ENCODE measurements at places on chromosomes 7 and 10.

DNA sequence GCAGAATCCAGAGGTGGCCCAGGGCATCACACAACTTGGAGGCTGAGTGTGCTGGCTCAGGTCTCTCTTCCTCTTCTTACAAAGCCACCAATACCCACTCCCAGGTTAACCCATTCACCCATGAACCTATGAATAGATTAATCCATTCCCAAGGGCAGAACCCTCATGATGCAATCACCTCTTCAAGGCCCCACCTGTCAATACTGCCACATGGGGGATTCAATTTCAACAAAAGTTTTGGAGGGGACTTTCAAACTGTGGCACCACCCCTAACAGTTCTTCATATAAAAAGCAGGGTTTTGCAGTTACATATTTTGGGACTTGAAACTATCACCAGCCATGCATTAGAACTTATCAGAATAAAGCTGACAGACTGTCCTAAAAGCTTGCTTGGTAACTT is 193.6 kb upstream of the RNF32 start:
- no peak for DNase-seq

- no peak for DNase-seq
Observed at GRCh38 chr10:124193309-124193696, 99.9 kb upstream of the CHST15 start.

DNA sequence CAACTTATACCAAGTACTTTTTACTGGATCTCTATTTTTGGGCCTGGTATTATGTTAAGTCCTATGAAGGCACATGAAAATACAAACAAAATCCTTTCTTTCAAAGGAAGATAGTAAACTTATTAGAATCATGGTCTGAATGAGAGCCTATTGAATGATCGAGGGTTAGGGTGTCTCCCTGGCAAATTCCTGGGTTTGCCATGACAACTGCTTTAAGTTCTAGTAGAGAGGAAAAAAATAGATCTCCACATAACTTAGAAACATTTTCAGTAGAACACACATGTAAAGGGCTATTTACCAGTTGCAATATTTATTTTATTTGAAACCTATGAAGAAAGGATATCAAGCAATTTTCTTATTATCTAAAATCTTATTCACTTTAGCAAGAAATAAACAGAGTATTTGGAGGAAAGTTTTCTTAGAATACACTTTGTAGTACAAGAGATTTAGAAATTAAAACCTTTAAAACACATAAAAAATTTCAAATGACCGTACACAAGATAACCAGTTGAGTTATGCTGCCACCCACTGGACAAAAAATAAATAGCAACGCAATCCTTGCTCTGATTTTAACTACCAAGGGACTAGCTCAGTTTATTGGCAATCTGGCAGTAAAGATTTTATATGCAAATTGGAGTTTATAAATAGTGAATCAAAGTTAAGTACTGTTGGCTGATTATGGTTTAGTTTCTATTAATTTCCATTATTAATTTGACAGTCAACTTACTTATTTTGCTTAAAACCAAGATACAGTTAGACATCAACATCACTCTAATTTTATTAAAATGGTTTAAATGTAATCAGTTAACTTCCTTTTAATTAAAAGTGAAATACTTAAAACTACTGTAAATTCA is 33.9 kb downstream of the CACUL1 start:
- DNase-seq, result peak; percentile 59

DNA sequence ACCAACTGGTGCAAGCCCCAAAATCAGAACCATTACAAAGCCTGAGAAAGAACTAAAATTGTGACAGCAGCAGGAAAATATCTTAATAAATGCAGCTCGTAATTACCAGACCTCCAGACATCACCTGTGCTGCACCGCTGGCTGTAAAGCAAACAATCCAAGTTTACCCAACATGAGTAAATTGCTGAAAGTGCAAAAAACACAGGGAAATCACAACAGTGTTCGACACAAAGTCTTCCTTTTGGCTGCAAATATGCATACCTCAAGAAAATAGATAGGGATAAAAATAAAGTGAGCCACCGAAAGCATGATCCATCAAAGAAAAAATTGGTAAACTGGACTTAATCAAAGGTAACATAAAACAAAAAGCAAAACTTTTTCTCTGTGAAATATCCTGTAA is 101.7 kb downstream of the SLC16A9 start:
- DNase-seq, result no peak

- no peak for DNase-seq
Observed at GRCh38 chr10:3427950-3428354, 255.4 kb upstream of the PITRM1 start.

- no peak for DNase-seq
Observed at GRCh38 chr7:76009672-76010600, 15.5 kb upstream of the TMEM120A start.

- DNase-seq, result no peak
Observed at GRCh38 chr10:94218493-94219183, 144.1 kb downstream of the NOC3L start.

GRCh38 chr10:70362328-70362727 is 20.1 kb downstream of the LRRC20 start:
- DNase-seq, result no peak

DNA sequence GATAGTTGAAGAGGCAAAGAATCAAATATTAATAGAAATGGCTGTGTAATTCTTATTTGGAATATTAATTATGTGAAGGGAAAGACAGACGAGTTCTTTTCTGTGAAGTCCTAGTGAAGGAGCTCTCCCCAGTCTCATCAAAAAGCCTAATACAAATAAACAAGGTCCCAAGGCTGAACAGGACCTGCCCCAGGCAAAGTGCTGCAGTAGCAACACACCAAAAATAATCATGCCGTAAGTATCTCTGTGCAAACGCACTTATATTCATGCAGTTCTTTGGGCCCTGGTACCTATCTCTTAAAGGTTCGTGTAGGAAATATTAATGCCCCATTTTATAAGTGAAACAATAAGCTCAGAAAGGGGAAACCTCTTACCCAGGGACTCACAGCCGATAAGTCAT is 12.2 kb upstream of the CHST15 start:
- no peak for DNase-seq

DNA sequence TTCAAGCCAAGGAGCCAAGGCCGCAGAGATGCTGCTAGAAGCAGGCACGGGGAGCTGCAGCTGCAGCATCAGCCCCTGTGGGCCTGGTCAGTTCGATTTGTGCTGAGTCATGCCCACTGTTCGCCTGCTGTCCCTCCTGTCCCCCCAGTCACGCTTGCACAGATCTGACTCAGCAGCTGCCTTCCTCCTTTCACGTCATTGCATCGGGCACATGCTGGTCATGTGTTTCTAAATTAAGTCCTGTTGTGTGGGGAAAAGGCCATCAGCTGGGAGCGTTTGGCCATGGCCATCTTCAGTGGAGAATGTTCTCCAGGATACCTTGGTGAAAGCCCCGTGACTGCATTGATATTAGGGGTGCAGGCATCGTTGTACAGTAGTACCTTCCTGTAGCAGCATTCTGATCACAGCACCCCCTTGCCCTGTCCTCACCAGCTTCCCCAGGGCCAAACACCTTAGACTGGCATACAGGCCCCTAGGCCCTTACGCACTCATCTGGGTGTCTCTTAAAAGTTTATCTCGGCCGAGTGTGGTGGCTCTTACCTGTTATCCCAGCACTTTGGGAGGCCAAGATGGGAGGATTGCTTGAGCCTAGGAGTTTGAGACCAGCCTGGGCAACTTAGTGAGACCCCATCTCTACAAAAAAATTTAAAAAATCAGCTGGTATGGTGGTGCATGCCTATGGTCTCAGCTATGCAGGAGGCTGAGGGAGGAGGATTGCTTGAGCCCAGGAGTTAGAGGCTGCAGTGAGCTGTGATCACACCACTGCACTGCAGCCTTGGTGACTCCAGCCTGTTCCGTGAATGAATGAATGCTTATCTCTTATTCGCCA is 23.2 kb downstream of the POR start:
- DNase-seq, result no peak

DNA sequence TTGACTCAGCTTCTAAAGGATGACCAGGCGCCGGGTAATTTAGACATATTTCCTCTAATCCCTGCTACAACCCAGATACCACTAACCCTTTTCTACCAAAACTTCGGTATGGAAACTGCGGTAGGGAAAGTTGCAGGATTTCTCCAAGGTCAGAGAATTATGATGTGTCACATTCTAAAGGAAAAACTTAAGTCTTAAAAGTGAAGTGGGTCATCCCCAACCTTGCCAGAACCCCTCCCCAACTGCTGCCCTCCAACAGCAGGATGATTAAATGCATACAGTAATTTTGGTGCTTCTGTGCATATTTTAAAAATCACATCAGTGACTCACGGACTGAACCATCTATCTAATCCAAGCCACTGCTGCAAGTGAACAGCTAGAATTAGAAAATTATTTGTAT is 52.7 kb downstream of the GRB10 start:
- DNase-seq, result no peak

DNA sequence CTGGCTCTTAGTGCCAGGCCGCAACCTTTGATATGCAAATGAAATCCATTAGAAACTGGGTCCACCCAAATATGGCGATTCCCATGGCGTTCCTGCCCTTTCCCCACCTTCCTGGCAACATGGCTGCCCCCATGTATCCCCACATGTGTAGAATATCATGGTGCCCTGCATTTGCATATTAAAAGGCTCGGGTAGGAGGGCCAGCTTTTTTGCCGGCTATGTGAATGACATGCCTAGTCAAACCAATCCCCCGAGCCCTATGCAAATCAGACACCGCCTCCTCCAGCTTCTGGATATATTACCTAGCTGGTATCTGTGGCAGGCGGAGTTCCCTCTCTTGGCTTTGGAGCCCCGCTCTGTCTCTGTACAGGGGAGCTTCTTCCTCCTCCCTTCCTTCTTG is 18.3 kb downstream of the MMS19 start:
- no peak for DNase-seq

- DNase-seq, result peak; percentile 18
Observed at GRCh38 chr7:73647725-73648592, 19.7 kb upstream of the VPS37D start.

- DNase-seq, result no peak
Observed at GRCh38 chr7:81190997-81191768, 272.3 kb upstream of the SEMA3C start.

- no peak for DNase-seq
Observed at GRCh38 chr7:1697499-1698125, 27.5 kb downstream of the ELFN1 start.

- DNase-seq, result no peak
Observed at GRCh38 chr7:74217455-74218342, 7.9 kb downstream of the LAT2 start.

GRCh38 chr10:70323138-70323696 is 39.4 kb upstream of the NPFFR1 start:
- peak; percentile 26 for DNase-seq

- DNase-seq, result no peak
Observed at GRCh38 chr10:126908225-126908624, 3.0 kb downstream of the DOCK1 start.
